Left ventricle myocardium superior (tissue), 1 donor: ENCODE measurements at places on chromosomes 7 and 10.

DNA sequence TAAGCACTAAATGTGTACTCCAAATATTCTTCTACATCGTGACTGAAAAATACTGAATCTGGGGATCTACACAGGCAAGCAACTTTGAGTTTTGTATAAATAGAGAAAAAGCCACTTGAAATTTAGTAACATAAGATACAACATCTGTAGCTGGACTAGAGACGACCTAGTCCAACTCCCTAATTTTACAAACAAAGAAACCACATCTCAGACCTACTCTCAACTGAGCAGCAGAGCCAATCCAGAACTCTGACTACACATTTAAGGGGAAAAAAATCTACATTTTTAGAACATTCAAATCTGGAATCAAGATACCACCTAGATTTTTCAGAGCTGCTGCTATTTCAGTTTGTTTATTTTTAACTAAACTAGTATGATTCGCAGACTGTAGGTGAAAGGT, 88.9 kb downstream of the CABCOCO1 start:
- DNase-seq = no peak

- DNase-seq = no peak
Observed at GRCh38 chr10:20334559-20334958, 518.3 kb downstream of the PLXDC2 start.

GRCh38 chr10:74255888-74256357, 104.9 kb downstream of the ADK start:
- no peak for DNase-seq

DNA sequence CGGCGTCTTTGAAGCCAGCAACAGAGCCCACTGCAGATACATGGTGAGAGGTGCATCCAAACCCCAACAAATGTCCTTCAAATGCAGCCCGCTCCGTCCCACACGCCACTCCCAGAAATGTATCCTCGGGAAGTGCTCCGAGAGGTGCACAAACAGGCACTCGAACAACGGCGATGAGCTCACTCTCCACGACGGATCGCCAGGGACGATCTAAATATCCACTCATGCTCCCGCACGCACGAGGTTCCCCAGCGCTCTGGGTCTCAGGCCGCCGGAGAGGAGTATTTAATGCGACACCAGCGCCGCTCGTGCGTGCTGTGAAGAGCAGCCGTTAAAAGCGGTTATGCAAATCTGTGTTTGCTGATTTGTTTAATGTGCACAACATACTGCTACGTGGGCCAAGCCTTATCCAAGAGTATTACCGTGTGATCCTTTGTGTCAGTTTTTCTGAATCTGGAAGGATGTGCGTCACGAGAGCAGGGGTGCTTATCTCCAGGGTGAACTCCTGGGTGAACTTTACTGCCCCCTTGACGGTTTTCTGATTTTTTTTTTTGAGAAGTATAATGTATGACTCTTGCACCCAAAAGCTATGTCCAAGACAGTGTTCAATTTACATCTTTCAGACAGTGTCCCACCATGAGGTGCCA, 48.5 kb upstream of the PPP2R2D start:
- peak; percentile 15 for DNase-seq

- DNase-seq = no peak
Observed at GRCh38 chr10:34729619-34730018, 85.5 kb downstream of the PARD3 start.

- DNase-seq = no peak
Observed at GRCh38 chr7:155969192-155969929, 157.1 kb upstream of the SHH start.

DNA sequence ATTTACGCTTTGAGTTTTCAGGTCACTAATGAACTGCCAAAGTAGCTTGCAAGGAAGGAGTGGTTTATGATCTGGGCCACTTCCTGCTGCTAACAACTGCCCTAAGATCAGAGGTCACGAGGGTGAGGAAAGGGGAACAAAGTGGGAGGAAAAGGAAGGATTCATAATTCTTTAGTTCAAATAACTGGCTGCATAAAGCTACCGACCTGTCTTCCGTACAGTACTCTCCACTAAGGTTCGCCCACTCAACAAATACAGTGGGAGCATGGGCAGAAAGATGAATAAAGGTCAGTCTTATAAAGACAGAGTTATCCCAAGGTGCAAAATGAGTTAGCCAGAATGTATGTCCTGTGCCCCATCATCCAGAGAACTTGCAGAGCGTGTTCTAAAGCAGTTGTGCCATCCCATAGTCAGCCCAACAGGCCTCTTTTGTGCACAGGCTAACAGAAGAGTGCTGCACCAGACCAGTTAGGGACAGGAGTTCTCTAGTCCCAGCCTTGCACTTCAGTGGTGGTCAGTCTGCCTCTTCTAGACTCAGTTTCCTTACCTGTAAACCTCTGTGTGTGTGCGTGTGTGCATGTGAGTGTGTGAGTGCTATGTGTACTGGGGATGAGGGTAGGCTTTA, 65.9 kb downstream of the CREB3L2 start:
- DNase-seq = no peak

- DNase-seq = no peak
Observed at GRCh38 chr10:30639946-30640786, 10.6 kb upstream of the LYZL2 start.

GRCh38 chr7:91674470-91674869, 206.0 kb downstream of the MTERF1 start:
- no peak for DNase-seq

GRCh38 chr10:24180891-24181290, 28.0 kb upstream of the KIAA1217 start:
- DNase-seq = no peak

- DNase-seq = no peak
Observed at GRCh38 chr10:130387936-130388580, 251.9 kb downstream of the GLRX3 start.

GRCh38 chr10:76743169-76743568, 894.4 kb downstream of the KCNMA1 start:
- no peak for DNase-seq

GRCh38 chr10:86310702-86311101, 55.9 kb downstream of the GRID1 start:
- DNase-seq = no peak

GRCh38 chr10:99449023-99449422, 18.6 kb upstream of the GOT1 start:
- DNase-seq = no peak

DNA sequence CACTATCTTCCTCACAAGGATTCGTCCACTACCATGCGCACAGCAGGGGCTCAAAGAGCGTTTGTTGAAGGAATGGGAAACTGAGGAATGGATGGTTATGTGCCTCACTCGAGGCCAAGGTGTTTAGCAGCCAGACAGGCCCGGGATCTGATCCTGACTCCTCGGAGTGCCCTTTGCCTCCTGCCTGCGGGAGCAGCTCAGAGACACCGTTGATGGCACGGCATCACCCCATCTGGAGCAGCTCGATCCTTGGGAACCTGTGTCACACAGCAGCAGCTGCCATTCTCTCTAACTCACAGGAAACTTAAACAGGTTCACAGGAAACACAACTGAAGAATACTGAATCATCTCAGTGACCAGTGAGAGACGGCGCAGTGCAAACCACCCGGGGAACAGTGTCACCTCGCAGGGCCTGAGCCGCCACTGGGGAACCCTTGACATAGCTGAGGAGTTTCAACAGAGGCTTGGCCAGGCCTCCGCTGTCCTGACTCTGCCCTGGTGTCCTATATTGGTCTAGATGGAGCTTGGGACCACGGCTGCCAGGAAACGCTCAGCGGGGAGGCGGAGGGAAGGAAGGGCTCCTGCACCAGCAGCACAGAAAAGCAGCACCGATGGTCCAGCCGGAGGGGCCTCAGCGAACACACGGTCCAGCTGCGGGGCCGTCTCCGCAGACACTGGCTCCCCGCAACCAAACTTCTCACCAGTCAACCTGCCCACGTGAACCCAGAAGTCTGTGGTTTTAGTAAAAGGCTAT, 169.4 kb downstream of the ADARB2 start:
- no peak for DNase-seq

- no peak for DNase-seq
Observed at GRCh38 chr10:78755063-78755701, 313.6 kb upstream of the ZMIZ1 start.

- no peak for DNase-seq
Observed at GRCh38 chr10:102289840-102290239, 44.5 kb downstream of the GBF1 start.

DNA sequence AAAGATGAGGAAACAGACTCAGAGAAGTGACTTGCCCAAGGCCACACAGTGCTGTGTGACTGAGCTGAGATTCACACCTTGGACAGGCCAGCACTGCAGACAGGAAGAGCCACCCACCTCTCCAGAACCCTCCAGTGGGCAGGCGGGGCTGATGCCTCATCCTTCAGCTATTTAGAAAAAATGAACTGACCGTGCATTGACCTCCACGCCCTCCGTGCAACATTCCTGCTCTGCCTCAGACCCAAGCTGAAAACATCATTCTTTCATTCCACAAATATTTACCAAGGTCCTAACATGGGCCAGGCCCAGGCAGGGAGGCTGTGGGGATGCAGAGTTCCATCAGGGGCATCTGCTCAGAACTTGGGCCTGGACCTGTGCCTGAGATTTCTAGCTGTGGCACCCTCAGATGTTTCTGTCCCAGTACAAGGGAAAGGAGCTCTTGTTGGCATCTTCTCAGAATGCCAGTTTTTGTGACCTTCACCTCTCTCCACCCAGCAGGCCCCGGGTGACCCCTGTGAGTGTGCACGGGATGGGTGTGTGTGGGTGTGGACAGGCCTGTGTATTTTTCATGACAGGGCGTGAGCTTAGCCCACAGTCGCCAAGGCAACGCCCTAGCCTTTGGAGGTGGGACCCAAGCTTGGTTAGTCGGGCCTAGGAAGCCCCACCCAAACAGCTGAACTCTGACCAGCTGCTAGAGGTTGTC, 6.5 kb downstream of the VSIR start:
- DNase-seq = peak; percentile 84

DNA sequence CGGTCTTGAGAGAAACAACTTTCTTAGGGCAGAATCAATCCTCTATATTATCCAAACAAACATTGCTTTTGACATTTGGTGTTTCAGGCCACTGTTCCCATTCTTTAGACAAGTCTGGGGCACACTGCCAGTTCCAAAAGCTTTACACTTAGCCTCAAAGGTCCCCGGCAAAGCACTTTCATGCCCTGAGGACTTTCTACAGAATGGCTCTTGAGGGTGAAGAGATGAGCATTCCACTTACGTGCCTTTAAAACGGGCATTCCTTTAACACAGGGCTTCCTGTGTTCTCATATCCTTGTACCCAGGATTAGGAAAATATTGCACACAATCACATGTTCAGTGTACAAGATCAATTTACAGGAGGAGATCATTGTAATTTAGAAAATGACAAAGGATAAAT, 13.1 kb upstream of the TMEM213 start:
- DNase-seq = no peak

GRCh38 chr10:17814973-17815372, 5.8 kb downstream of the MRC1 start:
- DNase-seq = no peak

DNA sequence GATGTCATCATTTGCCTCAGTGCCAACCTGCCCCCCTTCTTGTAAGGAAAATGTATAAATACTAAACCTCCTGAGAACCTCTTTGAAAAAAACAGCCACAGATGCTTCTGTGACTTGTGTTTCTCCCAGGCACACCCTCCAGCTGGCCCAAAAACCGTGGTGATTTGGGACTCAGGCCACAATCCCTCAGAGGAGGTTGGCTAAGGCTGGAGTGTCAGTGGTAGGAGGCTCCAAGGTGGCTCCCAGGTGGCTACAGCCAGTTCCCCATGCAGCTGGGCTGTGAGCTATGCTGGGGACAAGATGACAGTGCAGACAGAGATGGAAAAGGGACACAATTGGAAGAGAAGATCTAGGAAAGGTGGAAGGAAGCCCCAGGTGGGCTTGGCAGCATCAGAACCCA, 104.7 kb downstream of the CPXM2 start:
- no peak for DNase-seq

GRCh38 chr10:53239873-53240272, 467.3 kb upstream of the MBL2 start:
- DNase-seq = no peak

GRCh38 chr7:66466081-66466600, 162.5 kb upstream of the KCTD7 start:
- DNase-seq = no peak

DNA sequence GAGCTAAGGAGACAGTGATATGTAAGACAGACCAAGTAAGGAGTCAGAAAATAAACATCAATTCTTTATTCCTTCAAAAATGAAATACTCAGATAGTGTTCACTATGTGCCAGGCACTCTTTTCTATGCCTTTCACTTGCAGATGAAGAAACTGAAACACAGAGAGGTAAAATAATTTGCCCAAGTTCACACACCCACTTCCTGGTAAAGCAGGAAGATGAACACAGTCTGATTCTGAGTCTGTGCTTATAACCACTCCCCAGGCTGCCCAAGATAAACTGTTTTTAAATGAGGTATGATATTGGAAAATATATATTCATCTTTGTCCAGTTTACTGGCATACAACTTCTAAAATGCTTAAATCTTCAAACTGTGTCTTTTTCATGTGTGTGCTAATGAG, 294.4 kb upstream of the NPVF start:
- DNase-seq = no peak

- DNase-seq = no peak
Observed at GRCh38 chr7:23242935-23243334, 3.6 kb upstream of the GPNMB start.

- DNase-seq = no peak
Observed at GRCh38 chr7:55642266-55642665, 70.0 kb upstream of the VOPP1 start.
